ENCODE measurements at places on chromosomes 12 and 14. TPM values are rescaled to one million over a fixed set of nuclear protein-coding genes. Genes with fewer than 3 reads are reported as not detected.
A peak's percentile ranks its signal among the peaks of the same experiment; 100 is the strongest.

The KRT3 gene
- 0.24 TPM for total RNA-seq

The C14orf132 gene
- not detected for total RNA-seq

The KRT2 gene
- total RNA-seq = not detected

The RAB15 gene
- 52.9 TPM for total RNA-seq

The GLIPR1L1 gene
- not detected for total RNA-seq

The FGD6 gene
- total RNA-seq = 18.1 TPM

DNA sequence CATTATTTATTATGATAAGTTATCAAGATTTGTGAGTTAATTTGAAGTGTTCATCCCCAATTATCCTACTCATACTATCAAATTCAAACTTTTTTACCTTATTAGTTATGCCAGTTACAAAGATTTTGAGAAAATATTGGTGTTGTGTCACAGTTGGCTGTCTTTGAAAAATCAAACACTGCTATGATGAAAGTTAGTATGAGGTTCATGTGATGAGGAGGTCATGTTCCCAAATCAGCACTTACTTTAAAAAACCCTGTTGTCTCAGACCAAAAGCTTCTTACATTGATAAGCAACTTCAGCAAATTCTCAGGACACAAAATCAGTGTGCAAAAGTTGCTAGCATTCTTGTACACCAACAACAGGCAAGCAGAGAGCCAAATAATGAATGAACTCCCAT lies 68.1 kb downstream of the TTC6 start:
- no peak for DNase-seq

DNA sequence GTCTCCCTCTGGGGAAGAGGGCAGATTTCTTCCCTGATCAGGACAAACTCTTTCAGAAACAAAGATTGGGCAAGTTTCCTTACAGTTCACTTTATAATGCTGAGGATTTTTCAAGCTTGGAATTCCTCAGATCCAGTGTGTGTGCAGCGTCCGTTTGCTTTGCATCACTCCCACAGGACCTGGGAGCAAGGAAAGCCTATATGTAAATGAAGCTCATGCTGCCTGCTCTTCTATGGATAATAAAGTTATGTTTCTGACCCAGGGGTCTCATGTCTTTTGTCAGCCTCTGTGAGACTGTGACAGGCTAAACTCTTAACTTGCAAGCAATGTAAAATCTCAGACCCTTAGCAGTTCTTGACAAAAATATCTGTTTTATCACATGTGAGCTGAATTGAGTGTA lies 41.6 kb downstream of the TRHDE start:
- no peak for DNase-seq

DNA sequence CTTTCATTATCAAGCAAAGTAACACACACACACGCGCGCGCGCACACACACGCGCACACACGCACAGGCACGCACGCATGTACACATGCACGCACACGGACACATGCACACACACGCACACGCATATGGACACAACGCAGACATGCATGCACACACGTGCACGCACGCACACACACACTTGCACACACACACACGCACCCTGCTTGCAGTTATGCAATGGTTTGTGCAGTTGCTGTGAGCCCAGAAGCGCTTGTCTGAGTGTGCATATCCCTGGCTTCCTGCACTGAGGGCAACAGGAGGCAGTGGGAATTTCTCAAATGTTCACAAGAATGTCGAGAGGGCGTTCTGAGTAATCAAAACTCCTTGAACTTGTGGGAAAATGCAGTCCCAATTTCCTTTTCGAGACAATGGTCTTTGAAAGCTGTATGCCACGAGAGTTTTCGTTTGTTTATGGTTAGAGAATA lies 41.6 kb downstream of the NFKBIA start:
- no peak for DNase-seq

GRCh38 chr12:124165695-124166094 lies 129.2 kb upstream of the RFLNA start:
- DNase-seq = no peak

DNA sequence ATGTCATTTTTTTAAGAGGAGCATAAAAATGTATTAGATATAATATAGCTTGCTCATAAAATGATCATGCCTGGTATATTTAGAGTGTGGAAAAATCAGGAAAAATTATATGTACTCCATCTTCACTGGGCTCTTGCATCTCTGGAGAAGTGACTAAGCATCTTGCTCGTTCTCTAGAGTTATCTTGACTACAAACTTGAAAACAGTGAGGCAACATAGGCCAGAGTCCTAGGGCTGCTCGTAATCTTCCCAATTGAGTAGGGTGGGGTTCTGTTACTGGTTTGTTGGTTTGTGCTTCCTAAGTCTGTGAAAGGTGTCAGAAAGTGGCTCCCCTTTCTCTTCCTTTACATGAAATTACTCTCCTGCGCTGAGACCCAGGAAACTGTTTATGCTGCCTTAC lies 46.2 kb downstream of the AACS start:
- DNase-seq = no peak

DNA sequence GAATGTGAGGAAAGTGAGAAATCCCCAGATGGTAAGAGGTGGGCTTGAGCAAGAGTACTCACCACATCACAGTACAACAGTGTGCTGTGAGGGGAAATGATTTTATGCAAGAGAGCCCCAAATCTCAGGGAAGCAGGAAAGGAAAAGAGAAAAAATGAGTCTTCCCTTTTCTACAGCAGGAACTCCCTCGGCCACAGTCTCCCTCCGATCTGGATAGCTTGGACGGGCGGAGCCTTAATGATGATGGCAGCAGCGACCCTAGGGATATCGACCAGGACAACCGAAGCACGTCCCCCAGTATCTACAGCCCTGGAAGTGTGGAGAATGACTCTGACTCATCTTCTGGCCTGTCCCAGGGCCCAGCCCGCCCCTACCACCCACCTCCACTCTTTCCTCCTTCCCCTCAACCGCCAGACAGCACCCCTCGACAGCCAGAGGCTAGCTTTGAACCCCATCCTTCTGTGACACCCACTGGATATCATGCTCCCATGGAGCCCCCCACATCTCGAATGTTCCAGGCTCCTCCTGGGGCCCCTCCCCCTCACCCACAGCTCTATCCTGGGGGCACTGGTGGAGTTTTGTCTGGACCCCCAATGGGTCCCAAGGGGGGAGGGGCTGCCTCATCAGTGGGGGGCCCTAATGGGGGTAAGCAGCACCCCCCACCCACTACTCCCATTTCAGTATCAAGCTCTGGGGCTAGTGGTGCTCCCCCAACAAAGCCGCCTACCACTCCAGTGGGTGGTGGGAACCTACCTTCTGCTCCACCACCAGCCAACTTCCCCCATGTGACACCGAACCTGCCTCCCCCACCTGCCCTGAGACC lies 7.8 kb downstream of the ATN1 start:
- no peak for DNase-seq

DNA sequence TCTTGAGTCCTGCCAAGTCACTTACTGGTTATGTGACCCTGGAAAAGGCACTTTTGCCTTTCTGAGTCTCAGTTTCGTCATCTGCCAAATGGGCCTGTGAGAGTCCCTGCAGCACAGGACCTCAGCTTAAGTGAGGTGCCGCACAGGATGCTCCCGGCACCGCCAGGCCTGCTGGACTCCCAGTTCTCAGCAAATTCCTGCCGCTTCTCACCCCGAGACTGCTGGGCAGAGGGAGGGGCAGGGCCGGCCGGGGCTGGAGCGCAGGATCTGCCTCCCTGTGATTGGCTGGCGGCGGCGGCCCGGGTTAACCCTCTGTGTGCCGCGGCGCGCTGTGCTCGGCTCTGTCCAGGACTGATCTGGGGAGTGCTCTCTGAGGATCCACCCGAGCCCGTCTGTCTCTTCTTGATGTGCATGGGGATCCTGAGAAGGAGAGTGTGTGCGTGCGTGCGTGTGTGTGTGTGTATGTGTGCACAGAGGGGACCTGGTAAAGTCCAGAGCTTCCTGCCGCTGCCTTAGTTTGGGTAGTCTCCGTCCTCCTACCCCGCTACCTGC lies 8.6 kb downstream of the SETD1B start:
- DNase-seq = peak; percentile 72

DNA sequence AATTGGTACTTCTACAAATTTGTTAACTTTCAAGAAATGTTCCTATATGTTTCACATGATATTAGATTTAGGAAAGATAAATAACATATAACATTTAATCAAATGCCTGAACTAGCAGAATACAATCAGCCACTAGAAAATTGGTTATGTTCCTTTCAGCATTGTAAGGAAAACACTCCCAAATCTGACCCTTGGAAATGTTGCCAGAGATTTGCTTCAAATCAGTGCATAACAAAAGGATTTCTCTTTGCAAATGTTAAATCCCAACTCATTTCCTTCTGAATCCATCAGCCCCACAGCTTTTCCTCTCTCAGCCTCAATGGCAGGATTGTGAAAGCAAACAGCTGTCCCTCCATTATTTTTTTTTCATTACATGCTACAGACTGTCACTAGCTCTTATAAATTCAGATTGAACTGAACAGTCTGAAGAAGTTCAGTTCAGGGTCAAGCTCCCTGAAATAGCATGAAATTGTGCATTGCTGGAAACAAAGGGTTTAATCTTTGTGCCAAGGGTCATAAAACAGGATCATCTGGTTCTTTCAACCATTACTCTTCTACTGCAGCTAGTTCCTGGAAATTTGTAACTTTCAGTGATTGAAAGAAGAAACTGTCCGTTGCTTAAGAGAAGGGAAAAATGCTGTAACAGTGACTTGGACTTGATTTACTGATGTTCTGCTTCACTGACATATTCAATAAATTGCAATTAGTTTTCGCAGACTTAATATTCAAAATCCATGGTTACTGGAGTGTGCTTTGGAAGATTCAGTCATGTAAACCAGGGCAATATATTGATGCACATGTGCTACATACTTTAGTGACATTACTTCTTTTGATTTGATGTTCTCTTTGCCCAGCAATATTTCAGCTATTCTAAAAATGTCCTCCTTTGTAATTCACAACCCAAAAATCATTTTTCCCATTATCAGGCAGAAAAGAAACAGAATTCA lies 246.4 kb downstream of the RPL10L start:
- peak; percentile 3 for DNase-seq

DNA sequence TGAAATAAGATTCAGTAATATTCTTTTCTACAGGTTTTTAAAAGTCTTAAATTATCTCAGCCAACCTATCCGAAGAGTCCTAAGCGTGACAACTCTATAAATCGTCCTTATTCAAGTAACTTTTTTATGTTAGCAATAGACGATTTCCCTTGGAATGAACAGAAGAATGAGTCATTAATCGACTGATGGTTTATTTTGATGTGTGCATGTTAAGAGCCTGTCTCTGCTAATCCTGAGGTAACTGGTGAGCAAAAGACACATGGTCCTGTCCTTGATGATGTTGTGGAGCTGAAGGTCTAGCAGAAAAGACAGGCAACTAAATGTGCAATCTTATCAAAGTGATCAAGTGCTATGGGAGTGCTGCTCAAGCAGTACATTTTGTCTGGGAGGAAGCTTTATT lies 80.4 kb downstream of the DAAM1 start:
- DNase-seq = no peak

DNA sequence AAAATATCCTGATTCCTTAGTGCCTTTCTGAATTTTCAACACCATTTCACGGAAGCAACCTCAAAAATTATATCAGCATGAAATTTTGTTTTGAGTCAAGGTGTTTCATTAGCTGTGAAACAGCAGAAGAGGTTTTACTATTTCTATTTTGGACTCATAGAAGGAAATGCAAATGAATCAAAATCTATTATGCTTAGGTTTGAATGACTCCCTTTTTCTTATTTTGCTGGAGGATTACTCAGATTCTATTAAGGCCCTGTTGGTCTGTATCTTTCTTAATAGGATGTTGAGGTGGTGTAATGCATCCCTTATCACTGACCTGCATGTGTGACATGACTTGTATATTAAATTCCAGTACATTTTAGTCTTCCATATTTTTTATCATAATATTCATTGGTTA lies 165.8 kb downstream of the TMTC2 start:
- DNase-seq = no peak

DNA sequence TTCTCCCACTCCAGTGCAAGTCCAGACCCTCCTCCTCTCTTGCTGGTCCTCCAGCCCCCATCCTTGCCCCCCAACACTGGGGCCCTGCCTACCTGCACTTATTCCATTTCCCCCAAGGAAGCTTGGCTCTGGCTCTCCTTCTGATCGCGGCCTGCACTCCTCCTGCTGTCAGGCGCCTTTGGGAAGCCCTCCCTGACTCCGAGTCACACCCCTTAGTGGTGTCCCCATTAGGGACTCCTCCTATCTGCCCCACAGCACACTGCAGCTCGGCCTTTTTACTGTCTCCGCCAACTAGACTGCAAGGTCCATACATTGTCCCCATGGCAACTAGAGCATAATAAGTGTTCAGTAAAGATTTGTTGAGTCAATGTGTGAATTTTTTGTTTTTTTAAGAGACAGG lies 32.9 kb downstream of the FIGNL2 start:
- no peak for DNase-seq

DNA sequence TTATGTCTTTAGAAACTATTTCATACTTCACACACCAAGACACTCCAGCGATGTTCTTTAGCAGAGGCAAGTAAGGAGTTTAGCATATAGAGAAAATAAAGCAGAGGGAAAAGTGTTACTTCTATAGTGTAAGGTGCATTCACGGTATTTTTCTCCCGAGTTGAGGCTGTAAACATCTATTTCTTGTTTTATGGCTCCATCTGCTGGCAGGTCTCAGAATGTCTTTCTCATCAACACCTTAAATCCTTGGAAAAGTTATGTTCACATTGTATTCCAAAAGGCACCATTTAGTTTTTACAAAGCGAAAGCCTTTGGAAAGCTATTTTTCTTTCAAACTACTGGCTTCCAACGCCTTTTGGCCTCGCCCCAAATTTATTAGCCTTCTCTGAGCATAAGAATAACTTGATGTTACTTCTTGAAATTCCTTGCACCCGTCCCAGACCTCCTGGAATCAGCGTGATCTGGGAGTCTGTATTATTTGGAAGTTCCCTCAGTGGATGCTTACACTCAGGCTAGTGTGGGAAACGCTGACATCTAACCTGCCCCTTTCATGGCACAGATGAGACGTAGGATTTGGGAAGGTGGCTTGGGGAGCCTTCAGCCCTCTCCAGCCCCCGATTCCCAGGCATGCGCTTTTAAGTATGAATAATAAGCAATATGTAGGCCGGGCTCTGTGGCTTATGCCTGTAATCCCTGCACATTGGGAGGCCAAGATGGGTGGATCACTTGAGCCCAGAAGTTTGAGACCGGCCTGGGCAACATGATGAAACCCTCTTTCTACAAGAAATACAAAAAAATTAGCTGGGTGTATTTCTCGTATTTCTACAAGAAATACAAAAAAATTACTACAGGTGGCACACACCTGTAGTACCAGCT lies 1.9 kb upstream of the PIWIL1 start:
- DNase-seq = no peak

DNA sequence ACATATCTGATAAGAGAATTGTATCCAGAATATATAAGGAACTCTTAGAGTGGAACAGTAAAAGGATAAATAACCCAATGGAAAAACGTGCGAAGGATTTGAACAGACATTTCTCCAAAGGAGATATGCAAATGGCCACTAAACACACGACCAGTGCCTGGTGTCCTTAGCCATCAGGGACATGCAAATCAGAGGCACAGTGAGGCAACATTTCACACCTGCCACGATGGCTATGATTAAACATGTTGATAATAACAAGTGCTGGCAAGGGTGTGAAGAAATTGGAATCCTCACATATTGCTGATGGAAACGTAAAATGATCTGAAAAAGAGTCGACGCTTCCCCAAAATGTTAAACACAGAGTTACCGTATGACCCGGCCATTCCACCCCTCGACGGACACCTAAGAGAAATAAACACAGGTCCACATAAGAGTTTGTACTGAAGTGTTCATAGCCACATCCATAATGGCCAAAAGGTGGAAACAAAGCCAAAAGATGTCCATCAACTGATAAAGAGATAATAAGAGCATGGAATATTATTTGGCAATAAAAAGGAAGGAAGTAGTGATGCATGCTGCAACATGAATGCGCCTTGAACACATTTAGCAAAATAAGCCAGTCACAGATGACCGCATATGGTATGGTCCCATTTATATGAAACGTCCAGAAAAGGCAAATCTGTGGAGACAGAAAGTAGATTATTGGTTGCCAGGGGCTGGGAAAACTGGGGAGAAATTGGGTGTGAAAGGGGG lies 6.3 kb upstream of the TMEM121 start:
- DNase-seq = no peak
